AG04449 (cell line): ENCODE measurements at places on chromosomes 2 and 18.
A peak's percentile ranks its signal among the peaks of the same experiment; 100 is the strongest.

DNA sequence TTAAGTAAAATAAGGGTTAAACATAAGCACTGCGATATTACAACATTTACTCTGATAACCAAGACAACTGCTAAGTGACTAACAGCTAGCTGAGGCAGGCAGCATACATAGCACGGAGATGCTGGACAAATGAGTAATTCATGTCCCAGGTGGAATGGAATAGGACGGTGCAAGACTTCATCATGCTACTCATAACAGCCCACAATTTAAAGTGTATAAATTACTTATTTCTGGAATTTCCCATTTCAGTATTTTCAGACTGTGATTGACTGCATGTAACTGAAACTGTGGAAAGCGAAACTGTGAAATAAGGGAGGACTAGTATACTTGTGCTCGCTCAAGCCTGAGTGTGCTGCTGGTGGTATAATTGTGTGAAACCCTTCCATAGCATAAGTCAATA, 12.9 kb downstream of the IER3IP1 start:
- DNase-seq: peak; percentile 24

DNA sequence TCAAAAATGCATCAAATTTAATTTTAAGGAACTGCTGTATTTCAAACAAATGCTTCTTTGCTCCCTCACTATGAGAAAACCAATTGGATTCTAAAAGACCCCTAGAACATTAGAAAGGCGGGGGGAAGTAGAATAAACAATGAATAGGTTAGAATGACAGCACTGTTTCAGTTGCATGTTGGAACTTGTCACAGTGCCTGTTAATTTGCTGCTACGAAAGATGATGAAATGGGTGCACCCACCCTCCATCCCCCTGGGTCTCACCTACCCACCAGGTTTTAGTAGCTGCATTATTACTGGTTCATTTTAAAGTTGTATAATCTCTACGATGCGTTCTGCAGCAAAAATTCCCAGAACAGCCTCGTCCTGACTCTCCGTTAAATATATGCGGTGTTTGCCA, 193.0 kb upstream of the COPS8 start:
- no peak for DNase-seq

DNA sequence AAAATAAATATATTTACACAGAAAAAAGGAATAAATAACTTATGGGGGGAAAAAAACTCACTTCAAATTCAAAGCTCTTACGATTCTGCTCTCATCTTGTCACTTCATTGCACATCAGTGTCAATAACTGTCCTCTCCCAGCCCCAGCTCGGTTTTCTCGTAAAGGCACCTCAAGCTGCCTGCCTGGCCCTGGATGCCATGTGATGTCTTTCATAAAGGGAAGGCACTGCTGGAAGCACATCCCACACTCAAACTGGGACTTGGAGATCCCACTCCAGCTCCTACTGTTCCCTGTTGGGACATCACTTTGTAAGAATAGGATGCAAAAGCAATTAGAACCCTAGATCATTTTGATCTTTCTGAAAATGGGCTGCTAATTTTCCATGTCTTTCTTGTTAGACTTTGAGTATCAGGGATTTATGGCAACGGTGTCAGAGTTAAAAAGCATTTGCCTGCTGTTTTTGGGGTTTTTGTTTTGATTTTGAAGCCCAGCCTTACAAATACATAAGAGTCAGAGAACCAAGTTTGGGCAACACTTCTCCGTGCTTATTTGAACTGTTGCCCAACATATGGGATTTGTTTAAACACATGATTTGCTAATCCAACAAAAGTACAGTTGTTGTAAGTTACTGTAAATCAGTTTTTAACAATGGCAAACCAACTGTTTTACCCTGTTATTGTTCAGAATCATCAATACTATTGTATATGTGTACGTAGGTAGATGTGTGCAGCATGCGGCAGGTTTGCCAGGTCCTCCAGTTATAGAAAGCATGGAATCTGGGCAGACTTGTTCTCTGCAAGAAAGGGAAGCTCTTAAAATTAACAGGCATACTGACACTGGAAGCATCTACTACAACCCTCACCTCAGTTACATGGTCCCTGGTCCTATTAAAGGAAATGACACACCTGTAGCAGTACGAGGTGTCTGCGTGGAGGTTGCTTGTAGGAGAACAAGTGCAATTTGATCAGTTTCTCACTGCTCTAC, 20.6 kb downstream of the SERTAD2 start:
- no peak for DNase-seq

DNA sequence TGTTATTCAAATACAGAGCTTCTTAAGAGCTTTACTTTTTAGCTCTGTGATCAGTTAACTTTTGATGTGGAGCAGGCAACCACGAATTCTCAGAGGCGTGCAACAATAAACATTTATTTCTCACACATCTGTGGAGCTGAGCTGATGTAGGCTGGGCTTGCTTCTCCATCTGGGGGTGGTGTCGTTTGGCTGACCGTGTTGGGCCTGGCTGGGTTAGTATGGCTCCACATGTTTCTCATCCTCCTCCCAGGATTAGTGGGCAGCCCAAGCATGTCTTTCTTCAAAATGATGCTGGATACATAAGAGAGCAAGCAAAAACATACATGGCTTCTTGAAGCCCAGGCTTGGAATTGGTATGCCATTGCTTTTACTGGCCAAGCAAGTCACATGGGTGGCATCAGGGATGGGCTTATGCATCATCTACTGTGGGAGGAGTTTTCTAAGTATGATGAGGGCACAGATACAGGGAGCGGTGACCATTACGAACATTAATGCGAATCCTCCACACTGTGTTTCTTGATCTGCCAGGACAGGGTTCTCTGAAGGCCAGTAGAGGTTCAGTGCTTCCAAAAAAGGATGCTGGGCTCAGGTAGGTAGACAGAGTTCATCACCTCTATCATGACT, 157.0 kb upstream of the TNP1 start:
- DNase-seq: no peak

GRCh38 chr2:226511311-226511710, 288.3 kb downstream of the IRS1 start:
- DNase-seq: no peak

DNA sequence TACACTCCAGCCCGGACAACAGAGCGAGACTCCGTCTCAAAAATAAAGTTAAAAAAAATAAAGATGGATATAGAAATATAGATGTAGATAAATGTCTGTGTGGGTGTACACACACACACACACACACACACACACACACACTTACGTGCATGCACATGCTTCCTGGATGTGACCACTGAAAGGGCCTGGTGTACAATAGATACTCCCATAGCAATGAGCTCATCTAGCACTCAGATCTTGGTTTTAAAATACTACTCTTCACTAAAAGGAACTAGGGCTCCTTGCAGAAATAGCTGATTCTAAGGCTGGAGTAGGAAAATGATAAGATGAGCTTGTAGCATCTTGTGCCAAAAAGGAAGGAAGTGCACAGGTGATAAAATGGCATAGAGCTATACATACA, 39.1 kb downstream of the ROCK2 start:
- DNase-seq: no peak

DNA sequence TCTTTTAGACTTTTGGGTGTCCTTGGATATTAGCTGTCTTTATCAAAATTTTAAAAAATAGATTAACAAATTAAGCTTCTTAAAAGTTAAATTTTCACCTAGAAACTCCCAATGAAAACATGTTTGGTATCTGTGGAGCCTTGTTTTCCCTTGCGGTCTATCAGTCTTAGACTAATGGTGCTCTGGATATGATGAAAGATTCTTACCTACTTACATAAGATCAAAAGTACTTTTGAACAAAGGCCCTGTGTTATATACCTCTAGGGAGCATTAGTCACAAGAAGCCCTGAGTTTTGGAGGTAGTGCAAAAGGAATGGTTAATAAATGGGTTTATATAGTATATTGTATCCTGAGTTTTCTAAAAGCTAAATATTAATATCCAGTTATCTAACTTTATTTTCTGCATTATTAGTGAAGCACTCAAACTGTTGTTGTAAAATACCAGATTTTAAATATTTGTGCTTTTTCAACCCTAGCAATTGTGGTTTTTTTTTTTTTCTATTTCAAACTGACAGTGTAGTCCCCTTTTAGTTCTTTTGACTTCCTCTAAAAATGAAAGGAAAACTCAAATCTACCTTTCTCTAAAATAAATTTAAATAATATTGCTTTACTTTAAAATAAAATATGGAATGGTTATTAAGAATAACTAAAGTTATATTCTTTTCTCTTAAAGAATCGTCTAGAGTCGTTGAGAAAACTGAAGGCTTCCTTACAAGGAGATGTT, 18.1 kb downstream of the NDC80 start:
- no peak for DNase-seq
